Stimulated activated CD8-positive, alpha-beta memory T cell treated with anti-CD3 and anti-CD28 coated beads, Interleukin-7, amount 100 ng/mL, for 1 hour (primary cell): ENCODE measurements at places on chromosomes 3 and 15.

- no peak for DNase-seq
Observed at GRCh38 chr3:65080432-65080831, 392.6 kb upstream of the ADAMTS9 start.

GRCh38 chr3:114619771-114620170, 325.9 kb downstream of the TIGIT start:
- no peak for DNase-seq

DNA sequence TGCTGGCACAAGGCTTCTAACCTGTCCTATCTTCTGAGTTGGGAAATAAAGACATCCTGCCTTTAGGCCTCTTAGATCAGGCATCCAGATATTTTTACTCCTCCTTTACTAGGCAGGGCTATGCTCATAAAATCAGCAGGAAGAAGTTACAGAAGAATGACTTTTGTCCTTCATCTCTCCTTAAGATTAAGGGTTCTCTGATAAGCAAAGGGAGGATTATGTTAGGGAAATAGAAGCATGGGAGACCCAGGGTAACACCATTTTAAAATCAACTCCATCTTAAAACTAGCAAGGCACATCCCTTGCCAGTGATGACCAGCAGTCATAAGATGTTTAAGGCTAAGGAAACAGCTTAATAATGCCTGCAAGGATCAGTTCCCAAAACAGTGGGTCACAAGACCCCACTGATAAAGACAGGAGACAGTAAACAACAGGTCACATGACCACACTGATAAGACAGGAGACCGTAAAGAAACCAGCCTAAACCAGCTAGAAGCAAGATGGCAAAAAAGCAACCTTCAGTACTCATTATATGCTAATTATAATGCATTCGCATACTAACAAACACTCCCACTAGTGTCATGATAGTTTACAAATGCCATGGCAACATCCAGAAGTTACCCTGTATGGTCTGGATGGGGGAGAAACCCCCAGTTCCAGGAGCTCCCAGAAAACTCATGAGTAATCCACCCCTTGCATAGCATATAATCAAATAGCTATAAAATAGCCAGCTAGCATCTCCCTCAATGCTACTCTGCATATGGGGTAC, 14.5 kb upstream of the EHHADH start:
- no peak for DNase-seq

DNA sequence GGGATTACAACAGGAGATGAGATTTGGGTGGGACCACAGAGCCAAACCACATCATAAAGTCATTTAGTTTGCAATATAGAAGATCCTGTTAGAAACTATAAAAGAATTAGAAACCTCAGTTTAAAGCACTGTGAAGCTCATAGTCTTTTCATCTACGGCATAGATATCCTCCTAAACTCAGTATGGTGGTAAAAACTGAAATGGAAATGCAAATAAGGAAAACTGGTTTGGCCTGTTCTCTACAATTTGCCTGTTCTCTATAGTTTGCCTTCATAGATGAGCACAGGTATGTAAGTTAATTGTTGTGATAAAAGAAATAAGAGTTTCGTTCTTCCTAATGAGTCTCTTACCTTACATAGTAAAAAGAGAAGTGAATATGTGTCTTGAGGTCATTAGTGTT, 331.6 kb upstream of the ARL6 start:
- no peak for DNase-seq

DNA sequence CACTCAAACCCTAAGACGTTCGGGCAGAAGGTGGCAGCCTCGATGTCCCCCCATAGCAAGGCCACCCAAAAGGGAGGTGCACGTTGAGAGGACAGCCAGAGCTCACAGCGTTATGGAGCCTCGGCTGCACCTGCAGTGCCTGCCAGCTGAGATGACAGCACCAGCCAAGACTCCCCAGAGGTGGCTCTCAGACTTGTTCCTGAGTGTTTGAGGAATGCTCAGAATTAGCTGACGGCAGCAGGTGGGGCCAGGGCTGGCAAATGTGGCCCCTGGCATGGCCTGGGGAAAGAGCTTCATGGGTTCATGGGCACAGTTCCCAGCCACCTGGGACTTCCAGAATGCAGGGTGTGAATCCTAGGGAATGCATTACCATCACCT, 177.8 kb downstream of the KLF13 start:
- no peak for DNase-seq

DNA sequence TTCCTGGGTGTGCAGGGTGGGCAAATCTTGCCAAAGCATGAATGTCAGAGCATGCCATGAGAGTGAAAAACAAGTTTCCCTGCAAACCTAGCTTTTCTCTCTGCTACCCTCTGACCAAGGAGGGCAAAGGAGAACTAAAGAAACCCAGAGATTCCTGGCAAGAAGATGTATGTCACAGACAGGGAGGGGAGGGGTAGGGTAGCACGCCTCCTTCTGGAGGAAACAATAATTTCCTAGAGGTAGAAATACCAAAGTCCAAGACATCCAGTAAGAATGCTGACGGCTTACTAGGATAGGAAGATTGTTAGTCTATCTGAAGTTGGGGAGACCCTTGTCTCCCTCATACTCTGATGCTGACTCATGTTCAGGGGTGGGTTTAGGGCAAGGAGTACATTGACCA, 203.9 kb downstream of the NR1D2 start:
- no peak for DNase-seq

DNA sequence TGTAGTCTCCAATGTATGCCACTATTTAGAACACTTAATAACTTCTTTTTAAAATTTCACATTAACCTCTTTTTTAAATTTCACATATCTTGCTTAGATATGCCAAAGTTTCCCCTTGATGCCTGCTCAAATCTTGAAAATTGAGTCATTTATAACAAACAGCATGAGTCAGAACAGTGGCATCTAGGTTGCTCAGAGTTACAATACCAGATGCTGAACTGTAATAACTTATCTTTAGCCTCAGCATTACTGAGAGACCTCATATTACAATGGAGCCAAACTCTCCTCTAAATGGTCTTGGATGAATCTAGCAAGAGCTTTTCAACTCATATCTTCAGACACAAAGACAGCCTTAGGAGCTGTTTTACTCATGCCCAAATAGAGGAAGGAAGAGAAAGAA, 439.3 kb upstream of the ARPP21 start:
- no peak for DNase-seq

DNA sequence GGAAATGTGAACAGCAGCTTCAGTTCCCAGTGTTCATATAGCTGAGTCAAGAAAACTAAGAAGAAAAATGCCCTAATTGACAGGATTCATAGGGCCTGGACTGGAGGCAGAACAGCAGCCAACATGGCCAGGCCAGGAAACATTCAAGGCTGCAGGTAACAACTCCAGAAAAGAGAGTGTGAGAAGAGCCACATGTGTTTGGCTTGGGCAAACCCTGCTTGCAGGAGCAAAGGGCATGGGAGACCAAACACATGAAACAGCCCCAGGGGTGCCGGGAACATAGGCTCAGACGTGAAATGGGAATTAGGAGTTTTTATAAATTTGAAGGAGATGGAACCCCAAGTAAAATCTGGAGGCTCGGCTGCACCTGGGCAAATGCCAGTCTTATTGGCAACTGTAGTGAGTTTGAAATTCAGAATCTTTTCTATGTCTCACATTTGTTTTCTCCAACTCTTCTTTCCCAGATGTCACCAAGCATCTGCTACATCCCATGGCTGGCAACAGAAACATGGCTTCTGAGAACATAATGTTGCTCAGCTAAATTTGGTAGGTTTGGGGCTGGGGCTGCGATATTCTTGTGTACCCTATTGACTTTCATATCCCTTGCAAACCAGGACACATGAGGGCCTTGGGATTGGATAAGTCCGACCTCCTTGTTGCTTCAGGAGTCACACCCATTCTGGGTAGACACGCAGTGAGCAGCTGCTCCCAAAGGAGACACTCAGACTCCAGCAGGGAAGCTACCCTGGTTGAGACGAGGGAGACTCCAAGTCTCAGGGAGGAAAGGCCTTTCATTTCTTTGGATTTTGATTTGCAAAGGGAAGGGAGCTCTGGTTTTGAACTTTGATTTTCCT, 98.9 kb upstream of the CLSTN2 start:
- DNase-seq: no peak

- DNase-seq: no peak
Observed at GRCh38 chr3:11477407-11477911, 166.3 kb downstream of the VGLL4 start.

GRCh38 chr15:39948817-39949216, 14.9 kb downstream of the EIF2AK4 start:
- DNase-seq: no peak

GRCh38 chr15:90412356-90413194, 24.5 kb downstream of the IQGAP1 start:
- no peak for DNase-seq

DNA sequence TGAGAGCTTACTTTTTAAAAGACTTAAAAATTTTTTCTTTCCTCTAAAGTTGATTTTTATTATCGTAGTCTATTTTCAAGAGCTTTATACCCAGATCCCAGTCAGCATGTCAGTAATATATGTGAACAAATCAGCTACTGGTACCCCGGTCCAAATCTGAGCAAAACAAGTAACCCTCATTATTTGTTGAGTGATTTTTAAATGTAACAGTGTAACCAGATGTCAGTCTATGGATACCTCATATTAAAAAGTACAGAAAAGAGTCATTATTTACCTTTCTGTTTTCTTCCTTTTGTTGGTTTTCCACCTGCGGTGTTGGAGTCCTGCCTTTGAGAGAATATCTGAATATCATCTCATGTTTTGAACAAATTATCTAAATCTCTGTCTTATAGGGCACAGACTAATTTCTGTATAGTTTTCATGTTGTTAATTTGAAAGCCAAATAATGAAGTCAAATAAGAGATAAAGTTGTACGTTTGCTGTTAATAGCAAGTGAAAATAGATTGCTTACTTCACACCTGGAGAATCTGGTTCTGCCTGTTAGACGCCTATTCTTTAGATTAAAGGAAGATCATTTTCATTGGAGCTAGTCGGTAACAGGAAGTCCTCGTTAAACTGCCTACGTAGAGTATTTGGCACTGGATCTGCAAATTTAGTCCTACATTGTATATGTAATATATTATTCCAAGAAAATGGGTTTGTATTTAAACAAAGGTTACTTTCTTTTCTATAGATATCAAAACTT, at the start of gene STX19:
Gene STX19 (minus strand): TSS at position 505 of the 745 bp plus-strand sequence. CDS start 13,328 bp downstream, outside the sequence.
- DNase-seq: no peak

DNA sequence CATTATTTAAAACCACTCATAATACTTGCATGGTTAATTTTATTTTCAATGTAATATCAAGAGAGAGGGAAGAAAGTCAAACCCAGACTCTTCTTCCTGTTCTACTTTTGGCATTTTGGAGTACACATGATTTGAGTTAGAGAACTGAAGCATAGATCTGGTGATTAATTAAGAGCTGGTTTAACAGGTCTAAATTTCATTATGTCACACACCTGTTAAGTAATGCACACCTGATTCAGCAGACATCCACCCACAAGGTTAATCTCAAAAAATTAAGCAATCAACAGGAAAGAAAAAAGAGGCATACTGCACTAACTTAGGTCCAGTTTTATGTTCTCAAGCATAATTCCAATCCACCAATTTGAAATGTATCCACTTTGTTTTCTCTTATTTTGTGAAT, 101.1 kb upstream of the ICE2 start:
- no peak for DNase-seq

GRCh38 chr3:35422836-35423601, 216.3 kb upstream of the ARPP21 start:
- DNase-seq: no peak

GRCh38 chr15:46502667-46503066, 867.8 kb downstream of the SQOR start:
- no peak for DNase-seq

- DNase-seq: no peak
Observed at GRCh38 chr3:130081351-130081881, at the start of gene ALG1L2. ALG1L2 (plus strand) TSS chr3:130081831; CDS start chr3:130082017, 186 bp downstream.

GRCh38 chr3:186909078-186909853, 21.1 kb upstream of the ST6GAL1 start:
- peak; percentile 55 for DNase-seq

DNA sequence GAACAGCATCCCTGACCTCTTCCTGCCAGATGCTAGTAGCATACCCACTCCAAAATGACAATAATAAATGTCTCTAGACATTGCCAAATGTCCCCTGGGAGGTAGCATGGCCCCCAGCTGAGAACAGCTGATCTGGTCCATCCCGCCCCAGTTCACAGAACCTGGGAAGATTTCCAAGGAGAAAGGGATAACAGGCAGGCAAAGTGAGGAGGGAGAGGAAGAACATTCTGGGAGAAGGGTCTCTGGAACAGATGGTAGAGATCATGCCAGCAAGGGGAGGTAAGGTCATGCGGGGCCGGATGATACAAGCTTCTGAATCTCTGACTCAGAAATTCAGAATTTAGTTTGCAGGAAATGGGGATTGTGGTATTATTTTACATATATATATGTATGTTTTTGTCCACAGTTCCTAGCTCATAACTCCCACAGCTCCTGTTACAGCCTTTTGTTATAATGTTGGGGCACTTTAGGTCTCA, 192.7 kb downstream of the SUCLG2 start:
- no peak for DNase-seq

DNA sequence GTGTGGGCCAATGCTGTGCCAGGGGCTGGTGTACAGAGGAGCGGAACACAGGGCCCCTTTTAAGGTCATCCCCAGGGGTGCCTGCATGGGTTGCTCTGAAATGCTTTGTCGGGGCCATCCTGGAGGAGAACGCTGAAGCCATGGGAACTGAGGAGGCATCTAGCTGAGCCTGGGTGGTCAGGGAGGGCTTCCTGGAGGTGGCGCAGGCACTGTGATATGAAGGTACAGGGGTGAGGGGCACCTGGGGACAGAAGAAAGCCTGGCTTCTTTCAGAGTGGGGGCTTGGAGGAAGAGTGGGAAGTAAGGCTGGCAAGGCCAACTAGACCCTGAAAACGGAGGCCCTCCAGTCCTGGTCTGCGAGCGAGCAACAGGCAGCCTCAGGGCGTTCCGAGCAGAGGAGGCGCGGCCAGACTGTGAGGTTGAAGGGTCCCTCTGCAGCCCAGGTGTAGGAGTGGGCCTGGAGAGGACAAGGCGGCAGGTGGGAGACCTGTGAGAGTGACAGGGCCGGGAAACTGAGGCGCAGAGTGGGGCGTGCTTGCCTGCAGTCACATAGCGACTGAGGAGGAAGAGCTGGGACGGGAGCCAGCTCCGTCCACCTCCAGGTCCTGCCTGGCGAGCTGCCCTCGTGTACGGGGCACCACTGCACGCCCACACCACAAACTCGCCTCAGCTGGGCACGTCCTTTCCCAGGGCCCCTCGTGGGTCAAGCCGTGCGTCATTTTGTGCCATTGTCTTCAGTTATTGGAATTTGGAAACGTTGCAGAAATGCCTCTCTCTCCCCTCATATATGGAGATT, 4.1 kb downstream of the FBLN2 start:
- DNase-seq: no peak

- no peak for DNase-seq
Observed at GRCh38 chr3:33901862-33902563, 103.6 kb downstream of the PDCD6IP start.
